ENCODE measurements at places on chromosomes 1 and 21. TPM values are rescaled to one million over a fixed set of nuclear protein-coding genes. Genes with fewer than 3 reads are reported as not detected.

The OR2L5 gene
- not detected for total RNA-seq

GRCh38 chr1:104064399-104064798 is 314.7 kb downstream of the AMY1C start:
- DNase-seq: no peak

- DNase-seq: no peak
Measured at GRCh38 chr1:178634445-178634844, 90.6 kb upstream of the RALGPS2 start.

- DNase-seq: no peak
Measured at GRCh38 chr21:31993826-31994825, 121.3 kb downstream of the HUNK start.
